Hair follicle dermal papilla cell (primary cell): ENCODE measurements at places on chromosomes 7 and 10. TPM values are rescaled to one million over a fixed set of nuclear protein-coding genes. Genes with fewer than 3 reads are reported as not detected.

SFRP5 gene
- not detected in 2 replicates for total RNA-seq

ARF5 gene
- 124 and 156 TPM in 2 replicates for total RNA-seq

CYP26C1 gene
- total RNA-seq: under 0.01 and 0.16 TPM in 2 replicates

CLCN1 gene
- total RNA-seq: under 0.01 TPM in 1 of 2 replicates, not detected in the other

PLPP4 gene
- 0.65 and 2.1 TPM in 2 replicates for total RNA-seq

HTR7 gene
- total RNA-seq: 2.7 and 5.2 TPM in 2 replicates

PLCE1 gene
- total RNA-seq: 0.61 and 0.81 TPM in 2 replicates

TLX1 gene
- total RNA-seq: not detected in 2 replicates

FGFR2 gene
- total RNA-seq: 23.0 and 24.2 TPM in 2 replicates

MUC12 gene
- under 0.01 TPM in 1 of 2 replicates, not detected in the other for total RNA-seq

VDAC2 gene
- 92.8 and 121 TPM in 2 replicates for total RNA-seq

ANKRD2 gene
- 0.24 and 0.32 TPM in 2 replicates for total RNA-seq

PIK3AP1 gene
- not detected in 2 replicates for total RNA-seq

GFRA1 gene
- total RNA-seq: 26.1 and 31.3 TPM in 2 replicates

SUV39H2 gene
- 6.8 and 8.6 TPM in 2 replicates for total RNA-seq

GHRHR gene
- not detected in 2 replicates for total RNA-seq

IDI2 gene
- not detected in 2 replicates for total RNA-seq

FGF8 gene
- total RNA-seq: not detected in 2 replicates

SRPK2 gene
- 60.5 and 79.0 TPM in 2 replicates for total RNA-seq

PGAM1 gene
- 478 and 494 TPM in 2 replicates for total RNA-seq

LBX1 gene
- total RNA-seq: not detected in 2 replicates

SBDS gene
- total RNA-seq: 63.3 and 76.7 TPM in 2 replicates

SYT15B gene
- total RNA-seq: under 0.01 TPM in 1 of 2 replicates, not detected in the other

PHKG1 gene
- total RNA-seq: 3.8 and 7.0 TPM in 2 replicates

NAMPT gene
- 30.6 and 51.9 TPM in 2 replicates for total RNA-seq

CALML3 gene
- 0.12 TPM in 1 of 2 replicates, not detected in the other for total RNA-seq

MOGAT3 gene
- total RNA-seq: not detected in 2 replicates

FGL2 gene
- total RNA-seq: 0.16 and 0.49 TPM in 2 replicates

SLIT1 gene
- total RNA-seq: 0.32 TPM in 1 of 2 replicates, not detected in the other

HEPACAM2 gene
- not detected in 2 replicates for total RNA-seq

PKD2L1 gene
- total RNA-seq: not detected in 2 replicates

ADCY1 gene
- 0.81 and 0.85 TPM in 2 replicates for total RNA-seq

COL17A1 gene
- total RNA-seq: 1.2 and 1.6 TPM in 2 replicates

COMTD1 gene
- total RNA-seq: 12.8 and 14.6 TPM in 2 replicates

GIMAP4 gene
- total RNA-seq: not detected in 2 replicates
